ENCODE measurements at places on chromosomes 6 and 20.

- no peaks in the 10 kb centered on the region for H3K36me3 ChIP-seq
- no peaks in the 10 kb centered on the region for H3K4me1 ChIP-seq
- no peak overlapping the region for H3K4me3 ChIP-seq
- no peak for DNase-seq
Measured at GRCh38 chr6:132392792-132393191, 8.5 kb downstream of the MOXD1 start.

- H3K4me3 ChIP-seq, result no peak overlapping the region
- H3K27ac ChIP-seq, result peak overlapping the region; percentile 78
- H3K36me3 ChIP-seq, result no peaks in the 10 kb centered on the region
Measured at GRCh38 chr6:46203391-46204177, 32.8 kb upstream of the ENPP5 start.

- H3K27me3 ChIP-seq, result no peaks in the 10 kb centered on the region
- no peak overlapping the region for H3K27ac ChIP-seq
- H3K4me3 ChIP-seq, result no peak overlapping the region
- no peaks in the 10 kb centered on the region for H3K4me1 ChIP-seq
- no peaks in the 10 kb centered on the region for H3K36me3 ChIP-seq
- no peak for DNase-seq
Measured at GRCh38 chr6:63415286-63415685, 95.5 kb upstream of the LGSN start.

DNA sequence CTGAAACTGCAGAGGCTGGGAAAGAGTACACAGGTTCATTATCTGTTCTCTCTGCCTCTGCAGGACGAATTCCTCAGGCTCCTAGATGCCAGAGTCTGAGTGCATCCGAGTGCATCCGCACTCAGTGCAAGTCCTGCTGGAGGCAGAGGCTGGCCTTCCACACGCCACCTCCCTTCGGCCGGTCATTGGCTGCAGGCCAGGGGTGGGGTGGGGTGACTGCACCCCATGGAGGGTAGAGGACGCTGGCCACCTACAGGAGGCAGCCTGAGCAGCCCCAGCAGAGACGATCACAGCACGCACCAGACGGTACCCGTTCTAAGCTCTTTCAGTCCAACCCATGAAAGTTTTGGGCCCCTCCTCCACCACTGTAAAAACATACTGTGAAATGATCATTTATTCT lies 11.7 kb downstream of the SFT2D1 start:
- H3K27me3 ChIP-seq, result no peaks in the 10 kb centered on the region
- DNase-seq, result no peak
- H3K27ac ChIP-seq, result no peak overlapping the region
- H3K4me1 ChIP-seq, result peaks cover 2% of the 10 kb centered on the region
- H3K4me3 ChIP-seq, result no peak overlapping the region

GRCh38 chr20:63530788-63531160 lies 6.4 kb downstream of the PTK6 start:
- no peak for DNase-seq
- H3K36me3 ChIP-seq, result no peaks in the 10 kb centered on the region
- H3K27me3 ChIP-seq, result peaks cover 29% of the 10 kb centered on the region
- no peak overlapping the region for H3K4me3 ChIP-seq
- peaks cover 13% of the 10 kb centered on the region for H3K4me1 ChIP-seq

DNA sequence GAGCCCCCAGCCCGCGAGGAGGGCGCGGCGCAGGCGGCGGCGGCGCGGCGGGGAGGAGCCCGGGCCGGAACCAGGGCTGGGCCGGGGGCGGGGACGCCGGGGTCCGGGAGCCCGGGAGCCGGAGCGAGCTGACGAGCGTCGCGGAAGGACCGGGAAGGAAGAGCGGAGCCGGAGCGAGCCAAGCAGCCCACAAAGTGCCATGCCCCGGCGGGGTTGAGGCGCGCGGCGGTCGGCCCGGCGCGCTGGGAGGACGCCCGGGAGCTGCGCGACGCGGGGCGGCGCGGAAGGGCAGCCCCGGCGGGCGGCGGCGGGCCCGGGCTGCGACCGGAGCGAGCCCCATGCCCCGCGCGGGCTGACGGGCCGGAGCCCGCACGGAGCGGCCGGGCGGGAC lies 289 bp downstream of the FOXP4 start:
- H3K4me1 ChIP-seq, result peaks cover 35% of the 10 kb centered on the region
- no peak for DNase-seq
- peaks cover 53% of the 10 kb centered on the region for H3K27me3 ChIP-seq
- peak overlapping the region; percentile 62 for H3K4me3 ChIP-seq

DNA sequence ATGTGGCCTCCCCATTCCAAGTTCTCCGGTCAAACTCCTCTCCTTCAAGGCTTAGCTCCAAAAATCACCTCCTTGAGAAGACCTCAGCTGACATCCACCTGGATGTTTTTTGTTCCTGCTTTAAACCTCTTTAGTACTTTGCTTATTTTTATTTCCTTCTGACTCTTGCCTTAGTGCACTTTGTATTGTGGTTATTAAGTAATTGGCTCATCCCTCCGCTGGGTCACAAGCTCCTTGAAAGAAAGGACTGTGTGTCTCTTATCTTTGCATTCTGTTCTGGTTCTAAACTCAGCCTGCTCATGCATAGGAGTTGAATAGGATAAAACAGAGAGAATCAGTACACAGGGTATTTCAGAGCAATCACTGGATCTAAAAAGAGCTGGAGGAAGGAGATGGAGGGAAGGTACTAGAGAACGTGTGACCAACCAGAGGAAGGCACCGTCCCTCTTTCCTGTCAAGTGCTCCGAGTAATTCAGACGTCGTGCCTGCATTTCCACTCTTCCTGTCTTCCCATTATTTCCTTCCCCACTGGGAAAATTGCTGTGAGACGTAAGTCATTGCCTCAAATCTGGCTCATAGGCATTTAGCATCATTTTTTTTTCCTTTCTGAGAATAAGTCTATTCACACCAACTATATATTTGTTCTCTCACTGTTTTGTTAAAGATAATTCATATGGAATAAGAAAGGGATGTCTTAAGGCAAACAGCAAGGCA lies 59.7 kb upstream of the GLP1R start:
- no peak overlapping the region for H3K27ac ChIP-seq
- H3K27me3 ChIP-seq, result peaks cover 6% of the 10 kb centered on the region
- DNase-seq, result no peak
- no peaks in the 10 kb centered on the region for H3K36me3 ChIP-seq
- no peaks in the 10 kb centered on the region for H3K4me1 ChIP-seq

DNA sequence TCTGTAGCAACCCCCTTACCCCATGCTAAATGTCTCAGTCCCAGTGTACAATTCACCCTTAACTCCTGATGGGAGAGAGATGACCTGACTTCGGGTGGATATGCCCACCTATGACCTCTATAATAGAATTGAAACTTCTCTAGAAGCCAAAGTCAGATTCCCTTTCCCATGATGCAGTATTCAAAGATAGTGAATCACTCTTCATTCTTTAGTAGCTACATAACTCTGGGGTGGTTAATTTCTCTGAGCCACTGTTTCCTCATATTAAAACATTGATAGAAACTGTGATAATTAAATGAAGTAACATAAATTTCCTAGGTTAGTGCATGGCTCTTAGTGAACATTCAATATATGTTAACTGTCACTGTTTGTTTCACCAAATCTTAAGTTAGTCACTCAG lies 500.4 kb downstream of the COL12A1 start:
- no peak overlapping the region for H3K4me3 ChIP-seq
- DNase-seq, result no peak
- H3K4me1 ChIP-seq, result no peaks in the 10 kb centered on the region
- H3K27ac ChIP-seq, result no peak overlapping the region
- no peaks in the 10 kb centered on the region for H3K27me3 ChIP-seq
- H3K36me3 ChIP-seq, result no peaks in the 10 kb centered on the region

- no peak for DNase-seq
- H3K36me3 ChIP-seq, result no peaks in the 10 kb centered on the region
Measured at GRCh38 chr6:129903082-129903481, 42.0 kb upstream of the TMEM244 start.

- no peaks in the 10 kb centered on the region for H3K27me3 ChIP-seq
- no peaks in the 10 kb centered on the region for H3K36me3 ChIP-seq
- no peaks in the 10 kb centered on the region for H3K4me1 ChIP-seq
- no peak overlapping the region for H3K4me3 ChIP-seq
Measured at GRCh38 chr6:100084991-100085364, 91.0 kb upstream of the MCHR2 start.

GRCh38 chr6:16486661-16487060 lies 248.3 kb downstream of the GMPR start:
- no peak for DNase-seq
- no peaks in the 10 kb centered on the region for H3K4me1 ChIP-seq
- no peak overlapping the region for H3K27ac ChIP-seq

GRCh38 chr6:83127976-83128375 lies 60.5 kb downstream of the DOP1A start:
- DNase-seq, result no peak
- peaks cover 29% of the 10 kb centered on the region for H3K36me3 ChIP-seq
- no peaks in the 10 kb centered on the region for H3K4me1 ChIP-seq
- no peak overlapping the region for H3K4me3 ChIP-seq
- H3K27me3 ChIP-seq, result no peaks in the 10 kb centered on the region
- no peak overlapping the region for H3K27ac ChIP-seq

DNA sequence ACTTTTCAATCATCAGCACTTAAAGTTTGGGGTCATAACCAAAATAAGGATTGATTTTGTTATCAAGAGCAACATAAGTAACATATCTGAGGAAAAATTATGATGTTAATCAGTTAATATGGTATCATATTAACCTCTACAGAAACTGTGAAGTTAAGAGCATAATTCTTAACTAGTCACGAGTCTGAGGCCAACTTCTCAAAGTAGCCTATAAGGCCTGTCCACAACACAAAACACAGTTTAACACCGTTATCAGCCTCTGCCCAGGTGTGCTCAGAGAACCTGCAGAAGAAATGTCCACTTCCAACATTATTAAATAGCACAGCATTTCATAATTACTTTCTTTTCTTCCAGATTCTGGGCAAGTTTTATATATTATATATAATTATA lies 1.1 kb downstream of the STX7 start:
- DNase-seq, result no peak
- H3K36me3 ChIP-seq, result peaks cover 4% of the 10 kb centered on the region
- H3K4me3 ChIP-seq, result peak overlapping the region; percentile 93
- H3K4me1 ChIP-seq, result peaks cover 2% of the 10 kb centered on the region

DNA sequence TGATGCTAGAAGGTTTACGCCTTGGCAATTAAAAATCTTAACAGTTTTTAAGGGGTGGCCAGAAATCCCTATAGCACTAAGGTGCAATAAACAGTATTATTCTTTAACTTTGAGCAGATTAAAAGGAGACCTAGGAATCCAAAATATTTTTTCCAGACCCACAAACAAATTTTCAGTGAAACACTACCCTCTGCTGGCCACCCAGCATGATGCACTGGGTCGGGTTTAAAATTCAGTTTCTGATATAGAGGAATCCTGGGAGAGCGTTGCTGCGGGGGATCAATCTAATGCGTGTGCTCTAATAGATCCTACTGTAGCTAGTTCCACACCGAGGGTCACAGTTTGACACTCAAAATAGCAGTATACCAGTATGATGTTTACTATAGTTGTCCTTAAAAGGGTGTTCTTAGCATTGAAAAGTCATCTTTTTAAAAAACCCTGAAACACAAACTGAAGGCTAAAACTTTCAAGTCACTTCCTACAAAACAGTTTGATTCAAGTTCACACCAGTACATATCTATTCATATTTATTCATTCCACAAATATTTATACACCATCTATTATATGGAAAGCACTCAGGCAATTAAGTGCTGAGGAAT lies 10.2 kb downstream of the UBE3D start:
- no peaks in the 10 kb centered on the region for H3K27me3 ChIP-seq
- H3K27ac ChIP-seq, result no peak overlapping the region
- no peaks in the 10 kb centered on the region for H3K4me1 ChIP-seq
- peak; percentile 57 for DNase-seq
- no peak overlapping the region for H3K4me3 ChIP-seq

DNA sequence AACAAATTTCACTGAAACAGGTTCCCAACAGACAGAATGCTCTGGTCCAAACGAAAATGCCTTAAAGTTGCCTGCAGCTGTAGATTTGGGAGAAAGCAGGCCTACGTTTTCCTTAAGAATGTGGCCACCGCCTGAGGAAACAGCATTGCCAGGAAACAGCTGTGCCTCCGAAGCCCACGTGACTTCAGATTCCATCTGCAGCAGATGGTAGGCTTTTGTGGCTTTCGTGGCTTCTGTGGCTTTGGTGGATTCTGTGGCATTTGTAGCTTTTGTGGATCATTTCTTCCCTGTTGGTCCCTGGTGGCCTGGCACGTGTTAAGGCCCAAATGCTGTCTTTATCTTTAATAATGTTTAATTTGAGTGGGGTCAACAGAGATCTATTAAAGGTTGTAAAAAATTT lies 222.9 kb downstream of the TTLL2 start:
- DNase-seq, result peak; percentile 75
- peaks cover 2% of the 10 kb centered on the region for H3K27me3 ChIP-seq
- H3K4me1 ChIP-seq, result peaks cover 52% of the 10 kb centered on the region
- peak overlapping the region; percentile 11 for H3K27ac ChIP-seq

GRCh38 chr20:2692886-2693285 lies 306 bp downstream of the EBF4 start:
- peaks cover 8% of the 10 kb centered on the region for H3K4me1 ChIP-seq
- no peaks in the 10 kb centered on the region for H3K36me3 ChIP-seq
- no peak overlapping the region for H3K4me3 ChIP-seq

DNA sequence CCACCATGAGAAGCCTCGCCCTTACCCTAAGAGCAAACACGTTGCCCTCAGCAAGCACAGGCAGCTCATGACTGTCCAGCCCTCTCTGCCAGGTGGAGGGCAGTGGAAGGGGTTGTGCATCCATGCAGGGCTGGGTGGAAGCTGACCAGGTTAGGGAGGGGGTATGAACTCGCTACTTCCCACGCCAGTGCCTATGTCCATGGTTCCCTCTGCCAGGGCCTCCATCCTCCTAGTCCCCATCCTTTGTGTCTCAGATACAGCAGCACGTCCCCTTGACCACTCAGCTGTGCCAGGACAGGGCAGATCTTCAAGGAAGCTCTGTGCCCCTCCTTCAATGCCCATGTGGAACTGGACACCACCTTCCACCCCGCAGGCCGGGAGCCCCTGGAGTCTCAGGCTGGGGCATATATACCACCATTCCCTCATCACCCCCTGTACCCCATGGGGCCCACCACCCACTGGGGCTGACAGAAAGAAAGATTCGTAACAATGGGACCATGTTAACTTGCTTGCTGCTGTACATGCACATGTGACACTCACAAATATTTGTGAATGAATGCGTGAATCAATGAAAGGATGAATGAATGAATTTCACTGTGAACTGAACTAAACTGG lies 90.7 kb downstream of the ANKRD60 start:
- no peak for DNase-seq
- H3K4me1 ChIP-seq, result peaks cover 18% of the 10 kb centered on the region
- no peak overlapping the region for H3K4me3 ChIP-seq
- H3K36me3 ChIP-seq, result no peaks in the 10 kb centered on the region
- H3K27me3 ChIP-seq, result peaks cover 8% of the 10 kb centered on the region

- peaks cover 26% of the 10 kb centered on the region for H3K27me3 ChIP-seq
- H3K4me1 ChIP-seq, result no peaks in the 10 kb centered on the region
- H3K36me3 ChIP-seq, result no peaks in the 10 kb centered on the region
Measured at GRCh38 chr20:57003012-57003411, 263.4 kb downstream of the BMP7 start.

GRCh38 chr6:71463061-71463460 lies 174.4 kb downstream of the OGFRL1 start:
- no peaks in the 10 kb centered on the region for H3K27me3 ChIP-seq
- H3K4me1 ChIP-seq, result no peaks in the 10 kb centered on the region
- H3K4me3 ChIP-seq, result no peak overlapping the region
- DNase-seq, result no peak
- H3K36me3 ChIP-seq, result no peaks in the 10 kb centered on the region
